Stimulated activated CD8-positive, alpha-beta memory T cell treated with anti-CD3 and anti-CD28 coated beads, Interleukin-7, amount 100 ng/mL, for 48 hours (primary cell): ENCODE measurements at places on chromosomes 2 and 18.

DNA sequence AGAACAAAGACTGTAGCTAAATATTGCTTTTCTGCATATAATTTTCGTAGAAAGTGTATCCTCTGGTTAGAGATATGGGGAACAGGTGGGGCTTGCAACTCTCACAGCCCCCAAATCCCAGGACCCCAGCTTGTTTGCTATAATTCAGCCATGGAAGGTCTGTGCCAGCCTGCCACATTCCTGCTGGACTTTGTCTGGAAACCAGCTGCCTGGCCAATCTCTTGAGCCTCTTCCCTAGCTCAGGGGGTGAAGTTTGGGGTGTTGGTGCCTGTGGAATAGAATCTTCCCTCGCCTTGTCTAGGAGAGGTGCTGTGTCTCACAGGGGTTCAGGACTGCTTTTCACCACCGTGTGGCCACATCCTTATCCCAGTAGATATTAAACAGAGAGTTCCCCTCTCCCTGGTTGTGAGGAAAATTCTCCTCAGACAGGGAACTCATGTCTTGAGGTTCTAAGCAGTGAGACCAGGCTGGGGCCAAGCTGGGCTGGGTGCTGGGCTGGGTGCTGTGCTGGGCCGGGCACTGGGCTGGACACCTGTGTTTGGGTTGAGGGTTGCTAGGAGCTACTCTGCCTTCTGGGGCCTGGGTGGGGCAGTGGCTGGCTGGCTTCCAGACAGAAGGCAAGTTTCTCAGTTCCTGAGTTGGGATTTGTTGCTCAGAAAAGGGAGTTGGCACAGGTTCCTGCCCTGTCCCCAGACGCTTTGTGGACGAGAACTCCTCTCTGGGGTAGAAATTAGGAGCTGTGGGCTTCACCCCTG lies 12.3 kb downstream of the TOGARAM2 start:
- no peak for DNase-seq

DNA sequence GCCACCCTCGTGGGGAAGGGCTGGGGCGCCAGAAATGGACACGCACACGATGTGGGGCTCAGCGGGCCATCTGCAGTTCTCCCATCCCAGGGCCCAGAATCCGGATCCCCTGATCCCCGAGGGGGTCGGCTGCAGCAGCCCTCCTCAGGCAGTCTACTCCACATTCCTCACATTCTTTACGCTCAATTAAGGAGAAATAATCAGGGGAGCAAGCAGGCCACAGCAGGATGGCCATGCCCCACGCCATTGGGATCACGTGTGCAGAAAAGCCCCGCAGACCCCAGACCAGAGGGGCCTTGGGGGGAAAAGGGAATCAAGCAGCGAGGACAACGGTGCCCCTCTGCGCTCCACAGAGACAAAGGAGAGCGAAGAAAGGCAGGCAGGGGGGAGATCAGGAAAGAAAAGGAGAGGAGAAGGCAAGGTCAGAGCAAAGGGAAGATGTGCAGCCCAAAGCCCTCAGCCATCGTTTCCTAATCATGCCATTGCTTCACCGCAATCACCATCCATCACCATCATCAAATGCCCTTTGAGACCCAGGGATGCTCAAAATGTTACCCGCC lies 17.5 kb upstream of the PKDCC start:
- DNase-seq = no peak

DNA sequence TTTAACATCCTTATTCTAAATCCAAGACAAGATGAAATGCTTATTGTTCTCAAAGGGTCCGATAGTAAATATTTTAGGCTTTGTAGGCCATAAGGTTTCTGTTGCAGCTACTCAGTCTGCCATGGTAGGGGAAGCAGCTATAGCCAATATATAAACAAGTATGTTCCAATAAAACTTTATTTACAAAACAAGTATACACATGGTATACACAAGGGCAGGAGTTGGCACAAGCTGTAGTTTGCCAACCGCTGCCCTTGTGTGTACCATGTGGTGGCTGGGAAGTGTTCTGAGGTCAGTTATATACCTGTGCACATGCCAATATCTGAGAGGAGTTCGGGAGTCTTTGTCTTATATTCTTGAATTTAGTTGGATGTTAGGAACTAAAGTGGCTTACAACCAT lies 126.0 kb upstream of the DNMT3A start:
- DNase-seq = no peak

DNA sequence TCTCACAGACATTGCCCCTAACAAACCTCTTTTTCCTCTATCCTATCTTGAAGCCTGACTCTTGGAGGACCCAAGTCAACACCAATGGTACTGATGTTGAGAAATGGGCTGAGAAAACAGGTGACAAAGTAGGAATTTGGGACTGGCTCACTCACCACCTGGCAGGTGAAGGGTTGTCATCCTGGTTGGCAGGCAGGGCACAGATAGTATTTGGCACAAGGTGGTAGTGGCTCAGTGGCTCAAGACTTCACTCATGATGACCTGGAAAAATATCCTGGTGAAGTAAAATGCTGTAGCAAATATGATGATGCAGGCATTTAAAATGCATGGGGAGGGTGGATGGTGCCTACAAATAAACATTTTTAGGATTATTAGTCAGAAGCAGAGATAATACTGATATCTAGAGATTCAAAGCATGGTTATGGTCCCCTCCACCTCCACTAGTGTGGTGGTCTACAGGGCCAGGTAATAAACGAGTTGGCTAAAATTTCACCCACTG lies 38.0 kb upstream of the GLS start:
- DNase-seq = no peak
